ENCODE measurements at places on chromosomes 7 and 10.

GRCh38 chr10:46014683-46015405 lies 15.6 kb downstream of the NCOA4 start:
- no peak for DNase-seq

DNA sequence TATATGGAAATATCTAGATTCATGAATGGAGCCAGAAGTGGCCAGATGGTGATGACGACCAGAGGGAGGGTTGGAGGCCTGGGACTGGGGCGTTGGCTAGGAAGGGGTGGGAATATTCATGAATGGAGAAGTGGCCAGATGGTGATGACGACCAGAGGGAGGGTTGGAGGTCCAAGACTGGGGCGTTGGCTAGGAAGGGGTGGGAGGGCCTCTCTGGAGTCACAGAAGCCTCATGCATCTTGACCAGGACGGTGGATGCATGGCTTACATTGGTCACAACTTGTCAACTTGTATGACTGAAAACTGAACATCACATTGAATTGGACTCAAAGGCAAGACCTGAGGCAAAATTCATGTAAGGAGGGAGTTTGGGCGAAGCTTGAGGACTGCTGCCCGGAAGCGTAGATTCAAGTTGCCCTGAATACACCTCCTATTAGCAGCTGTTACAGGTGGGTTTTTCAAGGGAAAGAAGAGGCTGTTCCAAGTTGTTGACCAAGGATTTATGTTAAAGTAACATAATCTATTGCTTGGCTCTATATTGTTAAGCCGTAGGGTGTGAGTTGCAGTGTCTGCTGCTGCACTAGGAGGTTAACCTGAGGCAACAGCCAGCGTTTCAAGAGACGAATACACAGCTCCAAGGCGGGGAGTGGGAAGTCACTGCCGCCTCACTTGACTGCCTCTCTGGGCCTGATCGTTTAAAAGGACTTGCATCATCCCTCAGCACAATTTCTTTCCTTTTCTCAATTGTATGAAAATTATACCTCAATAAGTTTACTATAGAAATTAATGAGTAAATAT lies 55.1 kb upstream of the FAM20C start:
- no peak for DNase-seq

- DNase-seq = peak; percentile 57
Measured at GRCh38 chr10:10642751-10643150, 374.9 kb upstream of the CELF2 start.

DNA sequence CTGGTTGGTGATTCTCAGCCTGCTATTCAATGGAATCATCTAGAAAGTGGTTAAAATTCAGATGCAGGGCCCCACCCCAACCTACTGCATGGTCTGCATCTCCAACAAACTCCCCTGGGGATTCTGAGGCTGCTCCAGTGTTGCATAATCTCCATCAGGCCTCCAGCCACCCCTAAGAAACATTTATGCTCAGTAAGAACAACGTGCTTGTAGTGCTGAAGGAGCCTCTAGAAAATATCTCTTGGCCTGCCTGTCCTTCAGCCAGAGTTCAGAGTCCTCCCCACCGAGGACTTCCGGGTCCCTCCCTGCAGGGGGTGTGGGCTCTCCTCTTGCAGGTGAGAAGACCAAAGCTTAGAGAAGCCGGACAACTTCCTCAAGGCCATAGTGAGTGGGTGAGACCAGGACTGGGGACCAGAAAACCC lies 159.8 kb downstream of the SH3PXD2A start:
- DNase-seq = no peak

- DNase-seq = peak; percentile 22
Measured at GRCh38 chr7:54995610-54996363, 23.0 kb upstream of the EGFR start.

DNA sequence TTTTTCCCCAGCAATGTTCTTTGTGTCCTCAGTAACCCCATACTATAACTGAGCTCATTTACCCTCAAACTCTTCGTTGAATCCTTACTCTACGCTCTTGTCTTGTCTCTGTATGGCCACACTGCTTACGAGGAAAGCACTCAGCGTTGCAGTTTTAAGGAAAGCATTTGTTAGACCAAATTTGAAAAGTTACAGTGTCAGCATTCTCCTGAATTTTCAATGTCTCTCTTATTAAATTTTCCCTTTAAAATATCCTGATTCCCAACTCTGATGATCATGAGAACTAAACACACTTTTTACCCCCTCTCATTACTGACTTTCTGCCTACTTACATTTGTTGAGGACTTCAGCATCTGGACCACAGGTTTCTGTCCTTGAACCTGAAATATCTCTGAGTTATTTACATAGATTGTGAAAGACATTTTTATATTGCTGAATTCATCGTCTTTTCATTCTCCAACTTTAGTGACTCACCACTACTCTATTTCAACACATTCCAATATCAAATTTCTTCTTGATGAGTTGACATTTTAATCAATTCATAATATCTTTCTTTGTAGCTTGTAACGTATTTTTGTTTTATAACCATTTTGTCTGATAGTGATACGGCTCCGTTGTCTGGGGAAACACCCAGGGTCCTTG lies 19.8 kb upstream of the VWDE start:
- peak; percentile 30 for DNase-seq

GRCh38 chr7:106134241-106134640 lies 22.1 kb upstream of the SYPL1 start:
- DNase-seq = no peak

DNA sequence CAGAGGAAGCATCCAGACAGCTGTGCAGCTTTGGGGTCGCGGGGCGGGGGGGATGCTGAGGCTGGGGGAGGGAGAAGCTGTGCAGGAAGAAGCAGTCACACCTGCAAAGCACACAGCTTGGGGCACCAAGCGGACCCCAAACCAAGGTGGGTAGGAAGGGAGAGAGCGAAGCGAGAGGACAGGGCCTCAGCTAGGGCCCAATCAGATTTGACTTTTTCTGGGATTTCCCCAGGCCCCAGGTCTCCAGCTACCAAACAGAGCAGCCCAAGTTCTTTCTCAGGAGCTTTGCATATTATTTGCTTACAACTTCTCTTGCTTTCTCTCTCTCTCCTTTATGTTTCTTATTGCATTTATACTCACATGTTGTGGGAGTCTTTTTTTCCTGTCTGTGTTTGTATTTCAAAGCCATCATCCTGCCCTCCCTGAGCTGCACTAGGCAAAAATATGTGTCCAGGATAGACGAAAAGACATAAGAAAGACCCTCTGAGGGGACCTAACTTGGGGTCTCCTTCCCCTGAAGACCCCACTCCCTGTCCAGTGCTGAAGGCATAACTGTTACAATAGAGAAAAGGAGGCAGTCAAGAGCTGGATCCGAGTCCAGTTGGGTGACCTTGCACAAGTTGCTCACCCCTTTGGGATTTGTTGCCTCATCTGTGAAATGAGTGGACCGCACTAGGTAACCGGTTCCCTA lies 50.6 kb upstream of the SMNDC1 start:
- no peak for DNase-seq

GRCh38 chr10:80630324-80630723 lies 92.6 kb downstream of the SH2D4B start:
- DNase-seq = no peak

GRCh38 chr7:85405016-85405902 lies 218.4 kb upstream of the SEMA3D start:
- no peak for DNase-seq

- DNase-seq = no peak
Measured at GRCh38 chr7:116527521-116527920, 2.7 kb downstream of the CAV1 start.

- no peak for DNase-seq
Measured at GRCh38 chr7:52161483-52161882, 844.9 kb upstream of the COBL start.

- peak; percentile 27 for DNase-seq
Measured at GRCh38 chr7:65239707-65240352, 133.8 kb upstream of the ZNF92 start.

- no peak for DNase-seq
Measured at GRCh38 chr10:58048936-58049335, 218.8 kb downstream of the IPMK start.

DNA sequence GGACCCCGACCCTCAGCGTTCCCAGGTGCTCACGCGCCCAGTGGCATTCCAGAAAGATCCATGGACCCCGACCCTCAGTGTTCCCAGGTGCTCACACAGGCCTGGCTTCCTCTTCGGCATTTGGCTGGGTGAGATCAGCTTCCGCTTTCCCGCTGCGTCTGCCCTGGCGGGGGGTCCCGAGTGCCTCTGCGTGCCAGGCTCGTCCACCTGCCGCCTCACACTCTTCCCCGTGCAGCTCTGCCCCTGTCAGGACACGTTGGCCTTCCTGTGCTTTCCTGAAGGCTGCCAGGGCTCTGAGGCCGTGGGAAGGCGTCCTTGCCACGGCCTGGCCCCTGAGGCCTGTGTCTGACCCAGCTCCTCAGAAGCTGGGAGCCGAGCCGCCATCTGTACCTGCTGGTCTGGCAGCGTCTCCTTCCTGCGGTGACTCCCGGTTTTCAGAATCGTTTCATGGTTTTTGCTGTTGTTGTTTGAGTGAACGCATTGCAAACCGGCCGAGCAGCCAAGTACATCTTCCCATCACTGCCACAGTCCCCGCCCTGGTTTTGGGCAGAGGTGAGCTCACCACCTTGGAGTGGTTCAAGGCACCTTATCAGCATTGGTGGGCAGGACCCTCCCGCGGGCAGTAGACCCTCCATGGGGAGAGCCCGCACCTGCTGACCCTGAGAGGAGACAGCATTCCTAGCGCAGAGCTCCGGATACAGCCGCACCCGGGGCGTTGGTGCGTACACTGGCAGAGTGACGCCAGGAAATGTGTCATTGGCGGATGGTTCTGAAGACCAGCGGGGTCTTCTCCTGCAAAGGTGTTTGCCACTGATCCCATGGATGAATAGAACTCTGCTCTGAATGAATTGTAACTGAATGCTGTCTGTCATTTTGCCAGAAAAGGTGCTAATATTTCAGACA lies 17.4 kb downstream of the NKX6-2 start:
- DNase-seq = no peak

DNA sequence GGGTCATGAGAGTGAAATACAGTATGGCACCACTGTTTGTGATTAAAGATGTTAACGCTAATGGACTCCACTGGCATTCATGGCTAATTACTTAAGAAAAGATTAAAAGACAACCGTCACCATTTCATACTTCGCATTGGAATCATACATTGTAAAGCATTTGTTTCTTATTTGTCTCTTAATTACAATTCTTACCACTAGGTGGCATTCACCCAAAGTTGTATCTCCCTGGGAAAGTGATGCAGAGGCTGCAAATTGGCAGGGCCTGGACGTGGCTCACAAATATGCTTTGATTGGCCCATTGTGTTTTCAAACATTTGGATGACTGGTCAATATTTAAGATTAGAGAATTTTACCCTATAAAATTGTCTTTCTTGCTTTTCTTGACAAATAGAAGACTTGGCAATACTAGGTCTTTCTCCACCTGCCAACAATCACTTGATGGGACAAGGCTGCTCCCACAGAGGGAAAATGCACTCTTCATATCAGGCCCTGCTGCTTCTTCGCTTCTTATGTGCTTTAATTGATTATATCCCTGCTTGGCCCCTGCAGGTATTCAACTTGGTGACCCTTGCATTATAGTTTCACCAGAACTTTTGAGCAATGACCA lies 72.1 kb upstream of the STARD3NL start:
- DNase-seq = peak; percentile 71

GRCh38 chr7:25613912-25614311 lies 385.6 kb upstream of the NPVF start:
- no peak for DNase-seq

DNA sequence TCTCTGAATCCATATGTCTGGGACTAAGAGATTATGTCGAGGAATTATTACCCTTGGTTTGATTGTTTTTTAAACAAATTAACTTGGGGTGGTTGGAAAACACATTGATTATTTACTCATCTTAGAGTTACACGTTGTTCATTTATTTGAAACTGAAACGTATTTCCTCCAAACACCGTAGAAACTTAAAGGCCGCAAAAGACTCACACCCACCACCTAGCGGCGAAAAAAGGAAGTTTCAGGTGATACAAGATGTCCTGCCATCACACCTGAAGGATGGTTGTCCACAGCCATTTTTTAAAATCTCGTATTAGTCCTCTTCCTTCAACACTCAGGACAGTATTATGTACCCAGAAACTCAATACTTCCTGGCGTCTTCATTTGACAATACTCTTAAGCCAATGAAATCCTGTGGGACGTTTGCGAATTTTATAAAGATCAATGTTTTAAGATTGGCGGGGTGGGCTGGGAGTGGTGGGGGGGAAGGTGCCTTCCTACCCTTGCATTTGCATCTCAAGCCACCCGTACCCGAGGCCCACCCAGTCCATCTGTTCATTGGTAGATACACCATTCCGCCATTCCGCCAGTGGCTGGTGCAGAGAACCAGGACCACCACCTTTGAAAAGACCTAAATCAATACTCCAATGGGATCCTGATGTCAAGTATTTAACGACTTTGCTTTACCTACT lies 1.4 kb upstream of the LCOR start:
- DNase-seq = peak; percentile 50

GRCh38 chr7:12031638-12032037 lies 179.5 kb upstream of the TMEM106B start:
- DNase-seq = no peak

DNA sequence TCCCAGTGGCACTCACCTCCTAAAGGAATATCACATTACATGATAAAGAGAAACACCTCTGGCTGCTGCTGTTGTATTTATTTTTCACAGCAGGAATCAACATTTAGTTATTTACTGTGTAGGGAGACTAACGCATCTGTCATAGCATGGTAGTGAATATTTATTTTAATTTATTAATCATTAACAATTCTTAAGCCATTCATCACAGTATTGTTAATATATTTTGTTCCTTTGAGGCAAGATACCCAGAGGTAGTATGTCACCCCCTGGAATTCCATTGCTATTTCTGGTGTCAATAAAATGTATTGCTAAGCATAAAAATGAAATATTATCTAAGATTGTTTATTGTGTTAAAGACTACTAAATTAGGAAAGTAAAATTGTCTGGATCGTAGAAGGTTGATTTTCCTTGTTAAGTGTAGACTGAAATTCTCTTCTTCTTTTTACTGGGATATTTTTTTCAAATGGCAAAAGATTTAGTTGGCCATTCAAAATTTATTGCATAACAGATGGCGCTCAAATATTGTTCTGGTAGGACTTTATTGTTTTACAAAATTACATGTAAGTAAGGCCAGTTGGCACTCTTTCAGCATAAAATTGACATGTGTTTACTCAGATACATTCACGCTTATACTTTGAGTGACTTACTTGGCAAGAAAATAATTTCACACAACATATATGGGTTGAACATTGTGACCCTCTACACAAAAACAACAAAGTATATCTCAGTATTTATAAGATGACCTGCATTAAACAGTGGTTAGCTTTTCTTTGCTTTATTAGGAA lies 1358.7 kb upstream of the SORCS1 start:
- DNase-seq = no peak

- no peak for DNase-seq
Measured at GRCh38 chr10:84341538-84341856, 13.1 kb downstream of the CCSER2 start.

GRCh38 chr7:21104124-21104500 lies 317.4 kb upstream of the SP8 start:
- no peak for DNase-seq

- DNase-seq = no peak
Measured at GRCh38 chr7:41252551-41252950, 450.3 kb downstream of the INHBA start.
